ENCODE measurements at places on chromosomes 1 and 21. TPM values are rescaled to one million over a fixed set of nuclear protein-coding genes. Genes with fewer than 3 reads are reported as not detected.

- DNase-seq, result no peak
Observed at GRCh38 chr1:45765999-45766792, 15.7 kb upstream of the IPP start.

DNA sequence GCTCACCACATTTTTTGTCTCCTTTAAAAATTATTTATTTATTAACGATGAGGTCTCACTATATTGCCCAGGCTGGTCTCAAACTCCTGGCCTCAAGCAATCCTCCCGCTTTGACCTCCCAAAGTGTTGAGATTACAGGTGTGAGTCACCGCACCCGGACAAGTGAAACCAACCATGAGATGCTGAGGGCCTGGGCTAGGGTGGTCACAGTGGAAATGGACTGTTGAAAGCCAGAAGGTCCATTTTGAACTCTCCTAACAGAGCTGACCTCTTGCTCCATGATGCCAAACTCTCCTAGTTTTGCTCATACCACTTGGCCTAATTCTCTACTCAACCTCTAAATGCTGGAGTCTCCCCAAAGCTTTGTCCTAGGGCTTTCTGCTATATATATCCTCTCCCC, 109.1 kb downstream of the SLC45A1 start:
- no peak for DNase-seq

DNA sequence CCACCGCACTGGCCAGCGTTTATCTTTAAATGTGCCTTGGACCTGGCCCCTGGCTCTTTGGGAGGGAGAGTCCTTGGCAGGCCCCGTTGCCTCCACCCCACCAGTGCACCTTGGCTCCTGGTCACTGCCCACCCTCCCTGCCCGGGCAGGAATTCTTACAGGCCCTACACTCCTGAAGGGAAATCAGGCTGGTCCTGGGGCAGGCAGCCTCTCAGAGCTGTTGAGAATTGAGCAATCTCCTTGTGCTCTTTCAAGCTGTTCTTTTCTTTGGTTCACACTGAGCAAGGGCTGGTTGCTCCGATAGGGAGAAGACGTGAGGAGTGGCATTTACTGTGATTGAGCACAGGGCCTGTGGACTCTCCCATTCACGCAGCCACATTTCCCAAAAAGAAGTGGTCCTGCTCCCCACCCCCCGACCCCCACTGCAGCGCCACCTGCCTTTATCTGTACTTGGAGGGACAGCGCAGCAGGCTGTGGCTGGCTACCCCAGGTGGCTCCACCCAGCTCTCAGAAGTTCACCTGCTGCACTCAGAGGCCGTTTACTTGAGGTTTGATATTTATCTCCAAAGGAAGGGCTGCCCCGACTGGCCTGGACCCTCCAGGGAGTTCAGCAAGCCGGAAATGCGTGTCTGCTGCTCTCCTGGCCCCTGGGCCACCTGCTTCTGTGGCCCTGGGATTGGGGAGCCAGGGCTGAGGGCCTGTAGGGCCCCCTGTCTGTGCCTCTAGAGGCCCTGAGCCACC, 47.8 kb downstream of the SKI start:
- DNase-seq, result no peak

DNA sequence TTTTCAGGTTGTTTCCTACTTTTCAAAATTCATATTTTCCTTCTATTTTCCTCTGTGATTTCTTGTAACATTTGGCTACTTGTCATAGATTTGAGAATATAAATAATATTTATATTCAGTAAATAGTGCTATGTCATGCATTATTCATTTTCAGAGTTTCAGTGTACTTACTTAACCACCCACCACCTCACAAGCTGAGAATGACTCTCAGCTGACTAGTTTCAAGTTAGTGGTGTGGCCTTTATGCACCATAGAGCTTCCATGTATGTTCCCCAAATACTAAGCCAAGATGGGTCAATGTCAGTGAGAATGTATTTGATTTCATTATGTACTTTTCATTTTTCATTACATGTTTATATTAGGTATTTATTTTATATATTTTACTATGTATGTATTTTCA, 56.9 kb upstream of the RGS1 start:
- DNase-seq, result no peak

DNA sequence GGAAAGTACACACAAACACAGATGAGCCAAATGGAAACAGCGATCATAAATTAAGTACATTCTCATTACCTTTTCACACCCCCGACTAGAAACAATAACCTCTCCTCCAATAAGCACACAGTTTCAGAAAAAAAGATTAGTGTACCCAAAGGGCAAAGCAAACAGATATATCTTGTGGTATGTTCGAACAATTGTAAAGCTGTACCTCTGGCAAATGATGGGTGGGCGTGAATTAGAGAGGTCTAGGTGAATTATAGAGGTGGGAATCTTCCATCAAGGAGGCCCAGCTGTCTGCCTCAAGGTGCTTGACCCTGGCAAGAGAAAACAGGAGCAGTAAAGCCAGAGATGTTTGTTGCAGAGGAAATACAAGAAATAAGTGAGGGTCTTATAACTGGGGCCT, 715.3 kb upstream of the NEGR1 start:
- DNase-seq, result no peak

- no peak for DNase-seq
Observed at GRCh38 chr1:24440436-24440835, 24.8 kb downstream of the NIPAL3 start.

GRCh38 chr1:160163615-160164014, 12.2 kb downstream of the ATP1A4 start:
- no peak for DNase-seq

DNA sequence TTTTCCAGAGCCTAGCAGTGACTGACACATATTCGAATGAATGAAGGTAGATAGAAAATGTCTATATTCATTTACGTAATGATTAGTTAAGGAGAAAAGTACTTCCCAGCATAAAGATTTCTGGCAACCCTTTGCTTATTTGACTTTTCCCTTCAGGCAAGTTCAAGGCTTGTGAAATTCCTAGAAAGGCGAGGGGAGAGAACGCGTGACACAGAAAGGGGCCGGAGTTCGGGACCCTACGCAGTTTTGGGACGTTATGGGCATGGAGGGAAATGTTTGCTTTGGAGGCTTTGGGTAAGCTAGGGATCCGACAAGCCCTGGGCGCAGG, 472 bp upstream of the USP25 start:
- DNase-seq, result no peak

- DNase-seq, result no peak
Observed at GRCh38 chr1:171110621-171111326, 20.1 kb downstream of the FMO3 start.

- no peak for DNase-seq
Observed at GRCh38 chr1:55255901-55256300, 40.7 kb upstream of the USP24 start.

- DNase-seq, result no peak
Observed at GRCh38 chr1:217027403-217028080, 304.3 kb upstream of the ESRRG start.

The ADAMTS1 gene
- 102 TPM for polyA plus RNA-seq

The ANXA9 gene
- polyA plus RNA-seq, result 10.7 TPM

The C4BPA gene
- polyA plus RNA-seq, result 0.33 TPM

The INSRR gene
- 1.5 TPM for polyA plus RNA-seq

The PHGDH gene
- 117 TPM for polyA plus RNA-seq

The S100A16 gene
- polyA plus RNA-seq, result 101 TPM

The CSRP1 gene
- 415 TPM for polyA plus RNA-seq

The GNAT2 gene
- polyA plus RNA-seq, result not detected
